ENCODE measurements at places on chromosomes 12 and 14.

DNA sequence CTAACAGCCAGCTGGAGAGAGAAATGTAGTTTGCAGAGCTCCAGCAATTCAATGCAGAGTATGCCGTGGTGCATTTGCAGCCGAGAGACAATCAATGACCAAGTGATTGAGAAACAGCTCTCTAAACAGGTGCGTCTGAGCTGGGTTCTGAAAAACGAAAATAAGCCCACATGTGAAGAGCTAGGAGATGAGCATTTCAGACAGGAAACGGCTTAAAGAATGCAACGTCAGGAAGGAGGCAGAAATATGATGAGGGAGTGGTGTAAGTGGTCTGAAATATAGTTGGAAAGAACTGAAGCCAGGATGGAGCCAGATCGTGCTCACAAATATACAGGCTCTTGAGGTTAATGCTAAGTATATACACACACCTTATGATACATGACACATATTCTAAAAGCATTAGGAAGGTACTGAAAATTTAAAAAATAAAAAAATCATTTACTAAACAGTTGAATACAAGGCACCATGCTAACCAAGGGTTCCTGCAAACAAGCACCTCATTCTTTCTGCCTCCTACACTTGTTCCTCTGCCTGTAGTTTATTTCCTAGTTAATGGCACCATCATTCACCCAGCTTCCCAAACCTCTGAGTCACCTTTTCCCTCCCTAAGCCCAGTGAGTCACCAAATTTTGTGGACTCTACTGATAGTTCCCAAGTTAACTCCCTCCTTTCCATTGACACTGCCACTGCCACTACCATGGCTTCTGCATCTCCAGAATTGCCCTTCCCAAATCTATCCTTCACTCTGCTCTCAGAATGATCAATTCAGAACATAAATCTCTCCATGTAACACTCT is 2.3 kb upstream of the GARIN2 start:
- no peak for DNase-seq

DNA sequence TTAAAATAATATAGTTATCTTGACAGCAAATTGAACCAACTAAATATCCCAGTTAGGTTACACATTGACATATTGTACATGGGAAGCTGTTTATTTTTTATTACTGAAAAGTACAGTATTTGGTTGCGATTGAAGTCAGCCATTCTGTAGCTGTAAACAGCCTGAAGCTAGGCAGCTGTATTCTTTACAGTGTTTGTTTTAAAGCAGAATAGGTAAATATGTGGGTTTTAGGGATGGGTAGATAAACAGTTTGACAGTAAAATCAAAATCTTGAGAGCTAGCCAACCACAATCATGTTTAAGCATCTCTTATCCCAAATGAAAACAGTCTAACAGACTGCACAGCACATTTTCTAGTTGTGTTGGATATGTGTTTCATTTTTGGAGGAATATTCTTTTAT is 45.7 kb downstream of the TTC6 start:
- no peak for DNase-seq

DNA sequence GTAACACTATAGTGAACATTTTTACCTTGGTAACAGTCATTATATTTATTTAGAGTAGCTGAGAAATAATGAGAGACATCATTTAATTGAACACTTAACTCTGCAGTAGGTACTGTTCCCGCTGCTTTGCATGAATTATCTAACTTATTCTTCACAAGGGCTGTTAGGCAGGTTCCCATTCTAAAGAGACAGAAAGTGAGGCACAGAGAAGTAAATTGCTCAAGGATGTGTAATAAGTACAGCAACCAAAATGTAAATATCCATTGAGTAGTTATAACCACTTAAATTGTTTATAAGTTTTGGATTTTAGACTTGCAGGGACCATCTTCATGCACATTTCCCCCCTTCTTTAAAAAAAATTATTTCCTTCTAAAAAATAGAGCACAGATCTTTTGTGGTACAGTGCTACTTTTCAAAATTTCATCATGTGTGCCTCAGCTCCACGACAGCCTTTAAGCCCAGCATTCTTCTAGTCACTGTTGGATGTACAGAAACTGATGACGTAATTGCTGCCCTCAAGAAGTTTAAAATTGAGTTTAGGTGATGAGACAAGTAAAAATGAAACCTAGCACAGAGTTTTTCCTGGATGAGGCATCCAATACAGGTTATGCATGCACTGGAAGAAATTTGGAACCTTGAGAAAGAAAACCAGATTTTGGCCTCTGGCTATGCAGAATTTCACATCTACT is 6.0 kb upstream of the MANSC4 start:
- no peak for DNase-seq

GRCh38 chr12:85633491-85633890 is 202.7 kb downstream of the RASSF9 start:
- DNase-seq = no peak

- no peak for DNase-seq
These were observed 168.2 kb downstream of the LRRK2 start for GRCh38 chr12:40393026-40393425.

DNA sequence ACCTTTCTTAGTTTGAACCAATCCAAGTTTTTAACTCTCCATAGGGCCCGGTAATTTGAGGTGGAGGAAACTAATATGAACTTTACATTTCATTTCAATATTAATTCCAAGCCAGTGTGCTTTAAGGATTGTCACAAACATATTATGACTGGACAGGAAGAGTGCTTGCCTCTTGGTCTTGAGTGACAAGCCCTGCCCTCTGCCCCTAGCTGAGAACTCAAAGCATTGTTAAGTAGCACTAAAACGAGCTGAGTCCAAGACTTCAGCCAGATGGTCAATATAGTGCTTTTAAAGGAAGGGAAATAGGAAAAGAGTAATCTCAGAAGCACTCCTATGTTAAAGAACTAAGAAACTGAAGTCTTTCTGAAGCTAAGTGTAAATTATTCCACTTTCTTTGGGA is 17.1 kb downstream of the TRMT5 start:
- DNase-seq = no peak

- no peak for DNase-seq
These were observed 219.1 kb upstream of the NPAS3 start for GRCh38 chr14:32719601-32720000.

DNA sequence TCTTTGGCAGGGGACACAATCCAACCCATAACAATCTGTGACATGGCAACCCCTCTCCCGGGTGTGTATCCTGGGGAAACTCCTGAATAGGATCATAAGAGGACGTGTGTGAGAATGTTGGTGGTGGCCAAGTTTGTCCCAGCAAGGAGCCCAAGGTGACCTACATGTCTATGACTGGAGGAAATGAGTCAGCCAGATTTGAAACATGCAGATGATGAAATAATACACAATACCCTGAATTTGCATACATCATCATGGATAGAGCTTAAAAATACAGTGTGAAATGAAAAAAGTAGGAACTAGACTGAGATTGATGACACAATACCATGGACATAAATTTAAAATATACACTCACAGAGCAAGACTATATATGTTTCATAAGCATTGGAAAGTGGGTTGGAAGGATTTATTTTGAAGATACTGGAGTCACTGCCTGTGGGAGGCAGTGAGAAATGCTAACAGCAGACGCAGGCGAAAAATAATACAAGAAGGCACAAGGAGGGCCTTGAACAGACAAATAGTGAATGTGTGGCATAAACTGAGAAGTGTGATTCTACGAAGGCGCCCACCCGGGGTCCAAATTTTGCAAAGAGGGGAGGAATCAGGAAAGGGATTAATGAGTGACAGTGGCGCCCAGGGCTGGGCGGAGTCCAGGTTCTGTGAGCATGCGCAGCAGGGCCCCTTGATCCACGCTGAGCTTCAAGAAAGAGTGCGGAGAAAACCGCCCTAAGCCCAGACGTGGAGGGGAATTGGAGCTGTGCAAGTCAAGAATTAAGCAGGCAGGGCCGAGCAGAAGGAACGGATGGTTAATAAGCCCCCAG is 7.0 kb upstream of the MAP1LC3B2 start:
- peak; percentile 58 for DNase-seq

GRCh38 chr12:101707131-101707782 is 9.8 kb downstream of the CHPT1 start:
- DNase-seq = no peak

- no peak for DNase-seq
These were observed 216.6 kb downstream of the RAD51B start for GRCh38 chr14:68036202-68036601.

- DNase-seq = no peak
These were observed 70.3 kb upstream of the NR2C1 start for GRCh38 chr12:95143621-95144205.

DNA sequence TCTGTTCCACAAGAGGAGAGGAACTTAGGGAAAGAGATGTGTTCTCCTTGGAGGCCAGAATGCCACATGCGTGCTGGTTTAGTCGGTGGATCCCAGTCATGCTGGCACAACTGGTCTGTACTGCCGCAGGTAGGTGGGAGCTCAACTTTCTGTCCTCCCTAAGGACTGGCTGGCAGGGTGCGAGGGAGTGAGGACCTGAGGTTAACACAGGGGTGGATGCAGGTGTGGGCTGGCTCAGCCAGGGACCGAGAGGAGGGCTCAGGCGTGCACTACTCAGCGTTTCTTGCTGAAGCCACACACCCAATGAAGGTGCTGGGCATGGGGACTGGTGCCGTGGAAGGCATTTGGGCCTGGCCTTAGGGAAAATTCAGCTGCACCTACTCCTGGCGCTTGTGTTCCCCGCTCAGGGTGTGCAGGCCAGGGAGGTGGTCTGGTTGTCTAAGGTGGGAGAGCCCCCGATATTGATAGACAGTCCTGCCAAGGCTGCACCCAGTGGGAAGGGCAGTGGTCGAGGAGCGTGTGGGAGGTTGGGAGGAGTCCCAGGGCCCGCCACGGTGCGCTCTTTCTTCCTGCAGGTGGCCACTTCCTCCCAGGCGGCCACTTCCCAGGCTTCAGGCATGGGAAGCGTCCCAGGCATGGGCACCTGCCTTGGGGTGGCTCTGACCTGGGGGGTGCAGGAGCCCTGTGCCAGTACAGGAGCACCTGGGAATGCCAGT is 138.4 kb downstream of the ADGRD1 start:
- peak; percentile 35 for DNase-seq

GRCh38 chr14:86296173-86296572 is 766.2 kb downstream of the FLRT2 start:
- DNase-seq = no peak

DNA sequence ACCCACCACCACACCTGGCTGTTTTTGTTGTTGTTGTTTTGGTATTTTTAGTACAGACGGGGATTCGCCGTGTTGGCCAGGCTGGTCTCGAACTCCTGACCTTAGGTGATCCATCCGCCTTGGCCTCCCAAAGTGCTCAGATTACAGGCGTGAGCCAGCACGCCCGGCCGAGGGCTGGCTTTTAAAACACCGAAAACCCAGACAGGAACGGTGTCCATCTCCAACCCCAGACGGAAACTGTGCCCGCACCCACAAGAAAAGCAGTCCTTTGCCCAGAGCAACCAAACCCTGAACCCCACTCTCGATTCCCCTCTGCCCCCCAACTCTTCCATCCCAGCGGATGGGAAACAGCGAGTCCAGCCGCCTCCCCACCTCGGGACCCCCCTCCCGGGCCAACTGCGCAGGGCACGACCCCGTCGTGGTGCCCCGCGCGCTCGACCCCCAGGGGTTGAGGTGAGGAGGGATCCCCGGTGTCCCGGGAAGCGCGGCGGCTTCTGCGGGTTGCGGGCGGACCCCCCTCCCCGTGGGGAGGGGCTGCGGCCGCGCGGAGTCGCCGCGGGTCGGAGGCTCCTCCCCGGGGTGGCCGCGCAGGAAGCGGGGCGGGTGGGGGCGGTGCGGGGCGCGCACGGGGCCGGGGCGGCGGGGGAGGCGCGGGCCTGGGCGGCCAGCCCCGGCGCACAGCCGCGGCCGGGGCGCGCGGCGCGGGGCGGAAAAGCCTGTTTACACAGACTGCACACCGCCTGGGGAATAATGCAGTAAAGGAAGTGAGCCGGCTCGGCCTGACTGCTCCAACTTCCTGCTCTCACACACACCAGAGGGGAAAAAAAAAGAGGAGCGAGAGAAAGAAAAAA is at the start of gene ELK3:
Gene ELK3, plus strand, starts transcription at position 651 of the 851 bp plus-strand sequence.
- DNase-seq = peak; percentile 40

DNA sequence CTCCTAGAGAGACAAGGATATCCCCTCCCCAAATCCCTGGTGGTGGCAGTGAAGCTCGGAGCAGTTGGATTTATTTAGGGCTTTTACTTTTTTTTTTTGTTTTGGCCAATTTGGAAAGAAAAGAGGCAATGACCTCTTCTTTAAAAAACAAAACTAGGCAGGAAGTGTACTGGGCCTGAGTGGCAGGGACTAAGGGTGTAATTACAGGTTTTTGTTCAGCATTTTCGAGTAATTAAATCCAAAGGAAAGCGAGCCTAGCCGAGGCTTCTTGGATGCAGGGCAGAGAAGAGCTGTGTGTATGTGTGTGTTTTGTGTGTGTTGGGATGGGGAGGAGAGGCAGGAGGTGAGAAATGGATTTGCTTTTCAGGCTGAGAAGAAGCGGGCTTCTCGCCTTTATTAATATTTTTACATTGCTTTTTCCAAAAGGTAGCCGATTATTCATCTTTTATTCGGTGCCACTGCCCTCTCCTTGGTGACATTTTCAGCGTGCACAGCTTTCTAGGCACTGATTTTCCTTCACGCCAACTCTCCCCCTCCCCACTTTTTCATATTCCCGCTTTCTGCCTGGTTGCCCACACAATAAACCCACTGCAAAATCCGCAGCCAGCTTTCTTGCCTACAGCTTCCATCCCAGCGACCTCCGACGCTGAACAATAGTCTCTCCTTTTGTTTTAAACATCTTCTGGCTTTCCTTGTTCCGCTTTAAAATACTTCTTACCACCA is 8.9 kb upstream of the IRF2BPL start:
- DNase-seq = no peak

DNA sequence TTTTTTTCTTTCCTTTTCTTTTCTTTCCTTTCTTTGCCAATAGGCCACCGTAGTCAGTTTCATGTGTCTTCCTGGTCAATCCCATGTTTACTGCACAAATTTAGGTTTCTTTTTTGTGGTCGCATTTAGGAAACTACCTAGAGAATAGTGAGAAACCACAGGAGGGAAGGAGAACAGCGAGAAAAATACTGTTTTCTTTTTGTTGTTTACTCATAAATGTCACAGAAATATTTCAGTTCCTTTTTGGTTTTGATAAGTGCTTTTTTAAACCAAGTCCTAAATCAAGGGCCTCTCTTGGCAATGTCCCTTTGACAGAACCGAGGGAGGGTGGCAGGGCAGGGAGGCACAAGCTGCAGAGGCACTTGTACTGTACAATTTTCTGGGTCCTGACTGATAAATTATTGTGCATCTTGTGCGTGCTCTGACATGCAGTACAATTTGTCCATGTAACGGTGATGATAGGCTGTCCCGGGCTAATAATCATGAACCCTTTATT is 326.1 kb downstream of the CACNA1C start:
- no peak for DNase-seq

DNA sequence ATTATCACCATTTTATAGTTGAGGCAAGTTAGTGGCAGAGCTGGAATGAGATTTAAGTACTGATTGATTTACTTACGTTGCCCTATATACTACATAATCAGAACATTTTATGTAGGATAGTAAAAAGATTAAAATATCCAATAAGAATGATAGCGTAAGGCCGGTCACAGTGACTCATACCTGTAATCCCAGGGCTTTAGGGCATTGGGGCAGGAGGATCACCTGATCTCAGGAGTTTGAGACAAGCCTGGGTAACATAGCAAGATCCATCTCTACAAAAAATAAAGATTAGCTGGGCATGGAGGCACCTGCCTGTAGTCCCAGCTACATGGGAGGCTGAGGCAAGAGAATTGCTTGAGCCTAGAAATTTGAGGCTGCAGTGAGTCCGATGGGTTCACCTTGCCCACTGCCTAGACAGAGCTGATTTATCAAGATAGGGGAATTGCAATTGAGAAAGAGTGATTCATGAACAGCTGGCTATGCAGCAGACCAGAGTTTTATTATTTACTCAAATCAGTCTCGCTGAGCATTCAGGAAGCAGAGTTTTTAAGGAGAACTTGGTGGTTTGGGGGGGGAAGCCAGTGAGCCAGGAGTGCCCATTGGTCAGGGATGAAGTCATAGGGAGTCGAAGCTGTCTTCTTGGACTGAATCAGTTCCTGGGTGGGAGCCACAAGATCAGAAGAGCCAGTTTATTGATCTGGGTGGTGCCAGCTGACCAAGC is 24.7 kb upstream of the SGPP1 start:
- no peak for DNase-seq
